Stimulated activated CD4-positive, alpha-beta T cell treated with anti-CD3 and anti-CD28 coated beads, Interleukin-4, amount 100 ng/mL, for 1 hour (primary cell): ENCODE measurements at places on chromosomes 6 and 20.

GRCh38 chr20:34861386-34862084 lies 11.1 kb downstream of the GGT7 start:
- no peak for DNase-seq

- no peak for DNase-seq
These were observed 31.8 kb downstream of the KCNG1 start for GRCh38 chr20:50991076-50991475.

GRCh38 chr20:645318-646106 lies 7.5 kb downstream of the SRXN1 start:
- DNase-seq = peak; percentile 69

DNA sequence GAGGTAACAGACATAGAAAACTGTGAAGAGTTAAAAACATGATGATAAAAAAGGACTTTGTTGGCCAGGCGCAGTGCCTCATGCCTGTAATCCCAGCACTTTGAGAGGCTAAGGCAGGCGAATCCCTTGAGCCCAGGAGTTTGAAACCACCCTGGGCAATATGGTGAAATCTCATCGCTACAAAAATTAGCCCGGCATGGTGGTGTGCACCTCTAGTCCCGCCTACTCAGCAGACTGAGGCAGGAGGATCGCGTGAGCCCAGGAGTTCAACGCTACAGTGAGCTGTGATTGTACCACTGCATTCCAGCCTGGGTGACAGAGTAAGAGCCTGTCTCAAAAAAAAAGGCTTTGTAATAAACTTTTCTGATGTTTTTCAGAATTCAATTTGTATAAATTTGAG lies 60.1 kb downstream of the GFOD1 start:
- no peak for DNase-seq

GRCh38 chr6:31058128-31058894 lies 48.0 kb downstream of the MUC22 start:
- no peak for DNase-seq

DNA sequence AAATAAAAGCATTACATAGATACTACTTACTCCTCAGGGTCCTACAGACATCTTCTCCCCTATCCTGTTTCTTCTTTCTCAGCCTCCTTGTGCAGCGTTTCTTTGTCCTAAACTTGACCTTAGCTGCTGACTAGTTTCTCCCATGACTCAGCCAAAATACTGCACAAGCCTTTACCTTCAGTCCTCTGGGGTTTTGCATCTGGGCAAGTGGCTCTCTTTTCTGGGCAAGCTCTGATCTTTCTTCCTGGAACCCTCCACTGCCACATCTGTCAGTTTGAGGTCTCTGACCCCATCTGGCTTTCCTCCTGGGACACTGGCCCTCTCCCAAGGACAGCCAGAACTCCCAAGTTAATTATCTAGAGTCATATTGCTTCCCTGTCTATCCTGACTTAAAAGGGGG lies 838.4 kb downstream of the DHX35 start:
- DNase-seq = no peak

DNA sequence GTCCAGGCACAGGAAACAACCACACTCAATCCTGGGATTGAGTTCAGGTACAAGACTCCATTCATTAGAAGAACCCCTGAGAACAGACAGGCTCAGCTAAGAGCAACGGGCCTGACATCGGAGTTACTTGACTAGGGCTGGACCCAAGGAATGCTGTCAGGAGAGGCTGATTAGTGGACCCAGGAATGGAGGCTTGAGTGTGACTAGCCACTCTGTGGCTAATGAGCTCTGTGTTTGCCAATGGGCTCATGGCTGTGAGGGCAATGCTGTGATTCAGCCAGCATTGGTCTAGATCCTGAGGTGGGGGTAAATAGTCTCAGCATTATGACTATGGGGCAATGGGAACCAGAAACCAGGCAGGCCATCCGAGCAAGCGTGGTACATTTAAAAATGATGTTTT lies 71.8 kb downstream of the RIOK1 start:
- DNase-seq = no peak

- no peak for DNase-seq
These were observed 62.0 kb upstream of the TOP1 start for GRCh38 chr20:40966516-40967185.

DNA sequence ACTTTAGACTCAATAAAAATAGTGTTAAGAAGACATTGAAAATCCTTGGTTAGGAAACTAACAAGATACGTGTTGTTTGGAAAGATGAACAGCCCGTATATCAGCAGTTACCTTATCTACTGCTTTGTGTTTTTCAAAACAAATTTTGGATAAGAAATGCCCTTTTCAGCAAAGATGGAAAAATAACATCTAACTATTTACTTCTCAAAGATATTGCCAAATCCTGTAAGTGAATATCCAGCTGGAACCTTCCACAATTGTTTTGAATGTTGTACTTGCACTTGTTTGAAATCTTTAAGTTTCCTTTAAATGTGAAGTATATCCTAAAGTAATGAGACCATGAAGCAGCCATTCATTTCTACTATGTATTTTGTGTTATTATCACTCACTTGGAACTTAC lies 14.6 kb downstream of the TAGAP start:
- DNase-seq = no peak

DNA sequence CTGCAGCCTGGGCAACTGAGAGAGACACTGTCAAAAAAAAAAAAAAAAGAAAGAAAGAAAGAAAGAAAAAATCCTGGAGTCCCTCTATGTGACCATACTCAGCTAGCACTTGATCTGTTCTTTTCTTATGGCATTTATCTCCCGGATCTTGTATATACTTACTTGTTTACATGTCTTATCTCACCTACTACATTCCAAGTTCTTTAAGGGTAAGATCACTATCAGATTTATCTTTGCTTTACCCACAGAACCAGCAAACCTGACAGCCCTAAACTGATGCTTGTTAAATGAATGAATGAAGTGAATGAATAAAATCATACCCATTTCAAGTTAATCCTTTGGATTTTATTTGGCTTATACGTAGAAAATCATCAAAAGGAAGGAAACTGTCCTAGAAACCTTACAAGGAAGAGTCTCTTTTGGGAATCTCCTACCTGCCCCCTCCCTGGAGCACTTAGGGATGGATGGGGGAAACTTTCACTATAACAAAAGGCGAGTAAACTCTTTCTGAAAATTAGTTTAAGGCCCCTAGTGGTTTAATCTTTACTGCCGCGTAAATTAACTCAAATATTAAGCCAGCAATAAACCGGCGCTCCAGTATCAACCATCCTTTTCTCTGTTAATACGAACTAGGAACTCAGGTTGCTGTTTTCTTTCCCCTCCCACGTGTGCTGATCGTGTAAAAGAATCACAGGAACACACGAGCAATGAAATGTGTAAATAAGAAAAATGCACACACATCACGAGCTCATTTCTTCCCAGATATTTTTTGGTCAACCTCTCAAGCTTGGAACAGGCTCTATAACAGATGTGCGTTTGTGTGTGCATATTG lies 1.3 kb upstream of the UTRN start:
- DNase-seq = no peak

GRCh38 chr6:6717953-6718352 lies 129.4 kb downstream of the LY86 start:
- no peak for DNase-seq

- no peak for DNase-seq
These were observed 24.3 kb upstream of the SCRT2 start for GRCh38 chr20:699811-700338.

DNA sequence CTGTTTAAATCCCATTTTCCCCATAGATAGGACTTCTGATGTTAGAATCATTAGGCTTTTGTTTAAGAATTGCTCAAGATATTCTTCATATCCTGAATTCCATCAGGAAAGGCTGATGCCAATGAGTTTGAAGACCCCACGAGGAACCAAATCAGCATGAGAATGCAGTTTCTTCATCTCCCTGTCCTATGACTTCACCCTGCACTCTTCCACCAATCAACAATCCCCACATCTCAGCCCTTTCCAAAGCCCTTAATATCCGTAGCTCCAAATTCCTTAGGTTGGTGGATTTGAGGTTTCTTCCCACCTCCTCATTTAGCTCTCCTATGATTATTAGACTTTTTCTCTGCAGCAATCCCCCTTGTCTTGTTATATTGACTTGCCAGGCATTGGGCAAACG lies 88.3 kb upstream of the PRND start:
- no peak for DNase-seq

- DNase-seq = peak; percentile 34
These were observed 70.6 kb downstream of the ATXN1 start for GRCh38 chr6:16690608-16691142.

DNA sequence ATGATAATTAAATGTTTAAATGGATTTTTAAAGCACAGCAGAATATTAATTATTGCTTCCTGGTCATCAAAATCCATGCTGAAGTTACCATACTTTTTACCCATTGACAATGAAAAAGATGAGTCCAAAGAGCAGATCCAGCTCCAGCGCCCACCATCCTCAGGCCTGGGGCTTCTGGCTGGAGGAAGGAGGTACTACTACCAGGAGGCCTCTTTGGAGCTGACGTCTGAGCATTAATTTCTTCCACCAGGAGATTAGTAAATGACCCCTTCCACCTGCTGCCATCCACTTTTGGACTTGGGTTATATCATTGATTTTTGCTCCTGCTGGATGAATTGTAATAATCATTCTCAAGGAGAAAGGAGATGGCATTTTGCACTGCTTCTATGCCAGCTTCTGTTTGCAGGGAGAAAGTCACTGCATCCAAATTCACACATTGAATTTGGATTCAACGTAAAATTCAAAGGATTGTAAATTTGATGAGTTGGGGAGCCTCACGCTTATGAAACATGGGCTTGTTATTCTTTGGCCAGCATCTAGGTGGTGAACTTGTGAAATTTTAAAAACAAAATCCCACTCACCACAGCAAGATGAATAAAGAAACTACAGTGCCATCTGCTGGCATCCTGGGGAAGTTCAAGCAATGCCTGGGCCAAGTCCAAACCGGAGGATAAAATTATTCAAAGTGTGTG lies 121.8 kb downstream of the SASH1 start:
- DNase-seq = peak; percentile 47

- DNase-seq = no peak
These were observed 848.1 kb upstream of the EYS start for GRCh38 chr6:66555082-66555481.

DNA sequence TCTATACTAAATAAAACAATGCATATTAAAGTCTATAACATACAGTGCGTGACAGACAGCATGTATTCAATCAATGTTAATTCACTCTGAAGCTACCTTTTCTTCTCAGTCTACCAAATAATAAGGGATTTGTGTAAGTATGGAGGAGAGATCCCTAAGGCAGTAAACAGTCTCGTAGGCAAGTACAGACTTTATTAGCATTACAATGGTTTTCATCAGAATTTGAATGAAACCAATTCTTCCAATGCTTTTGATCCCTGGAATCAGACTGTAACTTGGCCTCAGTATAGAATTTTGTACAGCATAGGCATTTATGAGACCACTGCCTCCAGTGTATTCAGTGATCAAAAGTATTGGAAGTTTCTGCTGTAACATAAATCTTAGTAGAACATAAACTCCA lies 19.5 kb downstream of the LYRM4 start:
- no peak for DNase-seq

DNA sequence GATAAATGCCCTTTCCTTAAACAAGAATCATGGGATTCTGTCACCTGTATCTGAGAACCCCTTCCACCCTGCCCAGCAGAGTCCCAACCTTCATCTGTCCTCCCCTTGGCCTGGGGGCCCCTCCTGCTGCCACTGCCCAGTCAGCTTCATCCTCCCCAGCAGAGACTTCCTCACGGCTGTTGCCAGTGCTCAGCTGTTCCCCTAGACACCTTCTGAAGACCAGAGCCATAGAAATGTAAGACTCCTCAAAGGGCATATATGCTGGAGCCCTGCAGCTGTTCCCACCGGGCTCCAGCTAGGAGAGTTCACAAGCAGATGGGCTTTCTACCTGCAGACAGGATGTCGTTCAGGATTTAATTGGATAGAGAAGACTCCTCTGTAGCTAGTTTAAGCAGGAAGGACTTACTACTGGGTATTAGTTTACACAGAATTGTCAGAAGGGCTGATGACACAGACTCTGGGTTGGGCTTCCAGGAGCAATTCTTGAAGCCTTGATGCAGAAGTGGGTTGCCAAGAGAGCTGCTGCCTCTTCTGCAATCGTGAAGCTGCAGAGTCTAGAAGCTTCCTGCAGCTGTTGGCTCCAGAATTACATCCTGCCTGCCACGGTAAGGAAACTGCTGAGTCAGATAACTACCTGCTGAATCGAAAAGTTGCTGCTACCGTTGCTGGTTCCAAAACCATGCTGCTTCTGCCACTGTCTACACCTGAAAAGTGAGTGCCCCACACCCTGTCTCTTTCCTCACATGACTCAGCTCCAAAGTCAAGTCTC lies 57.1 kb upstream of the MLN start:
- DNase-seq = no peak

GRCh38 chr6:87731818-87732661 lies 30.0 kb upstream of the AKIRIN2 start:
- DNase-seq = peak; percentile 10

- peak; percentile 25 for DNase-seq
These were observed 169.7 kb downstream of the ATXN1 start for GRCh38 chr6:16591396-16592222.

DNA sequence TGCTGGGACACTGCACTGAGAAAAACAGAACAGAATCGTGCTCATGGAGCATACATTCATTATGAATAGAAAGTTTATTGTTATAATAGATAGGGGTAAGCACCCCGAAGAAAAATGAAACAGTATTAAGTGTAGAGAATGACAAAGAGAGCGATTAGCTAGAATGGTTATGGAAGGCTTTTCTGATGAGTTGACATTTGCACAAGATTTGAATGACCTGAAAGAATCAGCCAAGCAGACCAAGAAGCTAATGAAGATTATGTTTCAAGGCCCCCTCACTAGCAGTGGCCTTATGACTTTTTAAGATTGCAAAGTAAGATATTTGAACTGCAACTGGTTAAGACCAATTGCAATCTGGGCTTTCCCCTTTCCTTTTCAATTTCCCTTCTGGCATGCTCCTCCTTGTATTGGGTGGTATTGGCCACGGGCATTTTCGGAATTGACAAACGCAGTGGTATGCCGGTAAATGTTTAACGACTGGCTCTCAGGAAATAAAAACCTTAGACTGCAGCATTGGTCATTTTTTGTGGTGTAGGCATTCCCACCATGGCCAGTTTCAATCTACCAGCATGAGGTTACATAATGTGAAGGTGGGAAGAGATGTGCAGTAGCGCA lies 120.0 kb upstream of the CITED2 start:
- no peak for DNase-seq

DNA sequence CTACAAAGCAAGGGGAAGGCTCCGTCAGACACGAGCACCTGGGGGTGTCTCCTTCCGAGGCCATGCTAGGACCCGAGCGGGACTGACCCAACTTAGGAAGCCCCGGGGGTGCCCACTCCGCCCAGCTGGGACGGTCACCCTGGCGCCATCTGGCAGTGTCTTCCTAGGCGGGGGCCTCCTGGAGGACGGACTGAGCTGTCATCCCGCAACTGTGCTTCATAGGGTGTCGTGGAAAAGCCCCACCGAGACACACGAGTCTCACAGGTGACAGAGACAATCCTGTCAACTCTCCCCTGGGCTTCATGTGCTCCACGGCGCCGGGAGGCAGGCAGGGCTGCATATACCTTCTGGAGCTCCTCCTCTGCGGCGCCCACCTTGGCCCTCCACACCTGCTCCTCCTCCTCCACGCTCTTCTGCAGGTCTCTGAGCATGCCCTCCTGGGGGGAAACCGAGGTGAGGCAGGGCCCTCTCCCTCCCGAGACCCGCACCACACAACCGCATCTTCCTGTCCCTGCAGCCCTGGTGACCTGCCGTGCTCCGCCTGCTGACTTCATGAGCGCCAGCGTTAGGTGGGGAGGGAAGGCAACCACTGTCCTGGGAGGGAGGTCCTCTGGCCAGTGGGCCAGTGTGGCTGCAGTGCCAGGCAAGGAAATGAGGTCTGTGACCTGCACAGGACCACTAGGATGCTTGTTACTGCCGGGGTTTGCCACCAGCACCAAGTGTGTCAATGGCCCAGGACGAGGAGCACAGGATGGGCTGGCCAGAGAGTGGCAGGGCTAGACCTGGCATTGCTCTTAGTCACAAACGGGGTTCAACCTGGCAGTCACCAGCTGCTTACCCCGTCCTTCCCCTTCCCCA lies 50.7 kb downstream of the DSTN start:
- DNase-seq = no peak
